ENCODE measurements at places on chromosomes 1 and 21.

GRCh38 chr1:23343221-23344110 lies 618 bp downstream of the HNRNPR start:
- peak; percentile 67 for DNase-seq

DNA sequence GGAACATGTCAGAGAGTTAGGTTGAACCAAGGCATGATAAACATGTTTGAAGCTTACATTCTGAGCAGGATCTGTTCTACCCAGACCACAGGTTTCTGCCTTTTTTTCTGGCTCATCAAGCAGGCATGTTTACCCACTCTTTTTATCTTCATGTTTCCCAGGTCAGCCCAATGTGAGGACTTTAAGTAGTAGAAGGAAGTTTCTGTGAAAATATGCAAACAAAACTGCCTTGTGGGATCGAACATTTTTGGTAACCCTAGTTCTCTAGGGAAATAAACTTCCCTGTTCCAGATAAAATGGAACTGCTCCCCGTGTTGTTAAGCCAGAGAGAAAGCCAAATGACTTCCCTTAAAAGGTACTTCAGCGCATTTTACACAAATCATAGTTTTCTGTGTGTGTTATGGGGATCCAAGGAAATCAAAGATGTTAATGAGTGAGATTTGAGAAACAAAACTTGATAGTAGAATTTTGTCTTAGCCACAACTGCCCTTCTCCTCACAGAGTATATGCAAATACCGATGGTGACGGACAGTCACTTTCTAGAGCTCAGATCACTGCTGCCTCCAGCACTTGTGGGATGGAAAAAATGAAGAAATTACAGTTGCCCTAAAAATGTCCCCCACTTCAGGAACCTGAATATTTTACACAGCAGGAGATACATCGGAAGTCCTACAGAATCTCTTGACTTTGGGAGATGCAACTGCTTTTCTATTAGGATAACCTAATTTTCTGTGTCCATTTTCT lies 765 bp upstream of the HIPK1 start:
- DNase-seq: no peak

- DNase-seq: no peak
Measured at GRCh38 chr1:56525489-56526041, 53.8 kb downstream of the PLPP3 start.

- no peak for DNase-seq
Measured at GRCh38 chr1:173175514-173176145, 31.5 kb downstream of the TNFSF4 start.

GRCh38 chr21:39938086-39938625 lies 70.9 kb downstream of the PCP4 start:
- DNase-seq: no peak

GRCh38 chr21:41920476-41920875 lies 33.3 kb downstream of the C2CD2 start:
- DNase-seq: no peak

DNA sequence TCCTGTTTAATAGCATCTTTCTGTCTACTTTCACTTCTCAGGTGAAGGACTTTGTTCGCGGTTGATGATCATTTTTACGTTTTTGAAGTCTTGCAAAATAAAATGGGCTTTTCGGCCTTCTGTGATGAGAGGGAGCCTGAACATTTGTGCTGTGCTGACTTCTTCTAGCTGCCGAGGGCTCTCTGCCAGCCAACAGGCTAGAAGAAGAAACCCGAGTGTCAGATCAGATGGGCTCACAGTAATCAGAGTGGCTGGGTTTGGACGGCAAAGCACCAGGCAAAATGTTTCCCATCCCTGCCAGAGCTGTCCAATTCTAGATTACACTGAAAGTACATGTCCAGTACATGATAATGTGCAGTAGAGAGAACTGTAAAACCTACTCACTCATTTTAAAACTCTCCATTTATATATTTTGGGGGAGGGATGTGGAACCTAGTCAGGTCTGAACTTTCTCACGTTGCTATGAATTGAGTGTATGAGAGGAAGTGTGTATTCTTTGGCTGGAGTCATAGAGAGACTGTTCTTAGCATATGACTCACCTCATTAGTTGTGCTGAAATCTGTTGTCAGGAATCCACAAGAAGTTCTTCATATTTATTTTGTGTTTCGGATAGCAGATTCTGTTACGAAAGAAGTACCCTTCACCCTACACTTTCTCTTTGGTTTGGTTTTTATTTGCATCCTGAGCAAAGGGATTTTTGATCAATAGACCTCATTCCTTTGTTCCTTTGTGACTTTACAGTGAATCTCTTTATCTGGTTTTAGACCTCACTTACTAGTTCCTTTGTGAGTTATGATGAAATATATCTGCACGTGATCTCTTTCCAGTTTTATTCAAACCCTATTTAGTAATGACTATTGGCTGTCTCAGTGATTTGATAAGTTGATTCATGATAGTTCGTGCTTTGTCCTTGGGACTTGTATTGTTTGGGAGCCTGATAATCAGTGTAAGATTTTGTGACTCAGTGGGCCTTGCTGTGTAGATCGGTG lies 4.8 kb downstream of the ATP1A1 start:
- DNase-seq: peak; percentile 41

GRCh38 chr1:183024317-183025009 lies 1.2 kb downstream of the LAMC1 start:
- DNase-seq: no peak

GRCh38 chr1:162633081-162633762 lies 958 bp downstream of the DDR2 start:
- DNase-seq: no peak

- DNase-seq: no peak
Measured at GRCh38 chr1:147491098-147491497, 50.2 kb upstream of the BCL9 start.

- no peak for DNase-seq
Measured at GRCh38 chr1:180154003-180154324, 705 bp upstream of the QSOX1 start.
